ENCODE measurements at places on chromosomes 7 and 10.

- no peak for DNase-seq
Measured at GRCh38 chr10:43576062-43576461, 1.6 kb upstream of the ZNF239 start.

DNA sequence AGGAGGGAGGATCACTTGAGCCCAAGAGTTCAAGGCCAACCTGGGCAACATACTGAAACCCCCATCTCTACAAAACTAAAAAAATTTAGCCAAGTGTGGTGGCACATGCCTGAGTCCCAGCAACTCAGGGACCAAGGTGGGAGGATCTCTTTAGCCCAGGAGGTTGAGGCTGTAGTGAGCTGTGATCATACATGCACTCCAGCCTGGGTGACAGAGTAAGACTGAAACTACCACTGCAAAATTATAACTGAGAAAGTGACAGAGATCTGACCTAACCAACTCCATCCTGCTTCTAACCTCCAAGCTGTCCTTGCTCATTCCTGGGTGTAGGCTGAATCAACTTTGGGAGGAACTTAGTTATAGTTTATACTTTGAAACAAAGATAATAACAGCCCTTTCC lies 59.4 kb downstream of the HTR7 start:
- DNase-seq, result no peak

GRCh38 chr10:24597426-24597825 lies 126.3 kb downstream of the ARHGAP21 start:
- DNase-seq, result no peak

GRCh38 chr10:101897633-101898032 lies 54.0 kb upstream of the KCNIP2 start:
- DNase-seq, result no peak

- no peak for DNase-seq
Measured at GRCh38 chr10:131855461-131856401, 45.1 kb upstream of the PPP2R2D start.

DNA sequence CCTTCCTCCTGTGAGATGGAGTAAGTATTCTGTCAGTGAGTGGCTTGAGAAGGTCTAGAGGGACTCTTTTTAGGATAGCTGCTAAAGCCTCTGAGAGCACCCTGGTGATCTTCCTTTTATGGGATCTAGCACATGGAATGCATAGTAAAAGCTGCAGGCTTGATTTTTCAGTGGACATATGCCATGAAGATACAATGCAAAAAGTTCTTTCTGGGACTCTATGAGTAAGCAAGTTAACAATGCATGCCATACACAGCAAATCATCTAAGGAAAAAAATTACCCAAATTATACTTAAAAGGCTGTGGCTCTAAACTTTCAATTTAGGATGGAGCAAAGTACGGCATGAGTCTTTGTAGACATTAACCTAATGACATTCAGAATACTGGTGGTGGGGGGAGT lies 154.5 kb downstream of the SGMS1 start:
- no peak for DNase-seq

GRCh38 chr7:41777894-41778596 lies 75.2 kb upstream of the INHBA start:
- DNase-seq, result no peak

- DNase-seq, result no peak
Measured at GRCh38 chr10:70803775-70804420, 11.8 kb upstream of the SGPL1 start.

DNA sequence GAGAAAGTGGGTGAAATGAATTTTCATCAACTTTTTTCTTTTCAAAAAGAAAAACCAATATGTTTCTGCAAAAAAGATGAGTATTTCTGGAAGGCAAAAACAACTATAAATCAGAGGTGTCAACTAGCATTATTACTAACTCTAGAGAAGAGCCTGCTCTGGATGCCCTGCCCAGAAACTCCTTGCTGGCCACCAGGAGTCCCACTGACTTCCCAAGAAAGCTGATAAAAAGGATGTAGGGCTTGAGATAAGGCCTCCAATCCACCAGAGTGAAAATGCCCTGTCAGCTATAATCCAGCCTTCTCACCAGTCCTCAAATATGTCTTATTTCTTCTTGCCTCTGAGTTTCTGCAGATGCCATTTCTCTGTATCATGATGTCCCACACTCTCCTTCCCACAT lies 16.7 kb upstream of the FZD1 start:
- DNase-seq, result no peak

- DNase-seq, result no peak
Measured at GRCh38 chr10:43692051-43692825, 43.6 kb upstream of the ZNF32 start.

GRCh38 chr10:11245510-11245909 lies 227.8 kb downstream of the CELF2 start:
- DNase-seq, result no peak

DNA sequence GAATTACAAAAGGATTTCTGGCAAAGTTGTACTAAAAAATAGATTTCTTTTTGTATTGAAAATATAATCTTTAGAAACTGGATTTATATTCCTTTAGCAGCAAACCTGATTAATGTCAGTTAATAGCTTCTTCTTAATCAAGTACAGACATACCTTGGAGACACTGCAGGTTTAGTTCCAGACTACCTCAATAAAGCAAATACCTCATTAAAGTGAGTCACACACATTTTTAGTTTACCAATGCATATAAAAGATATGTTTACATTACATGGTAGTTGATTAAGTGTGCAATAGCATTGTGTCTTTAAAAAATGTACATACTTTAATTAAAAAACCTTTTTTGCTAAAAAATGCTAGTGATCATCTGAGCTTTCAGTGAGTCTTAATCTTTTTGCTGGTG lies 215.0 kb downstream of the BICC1 start:
- DNase-seq, result no peak

DNA sequence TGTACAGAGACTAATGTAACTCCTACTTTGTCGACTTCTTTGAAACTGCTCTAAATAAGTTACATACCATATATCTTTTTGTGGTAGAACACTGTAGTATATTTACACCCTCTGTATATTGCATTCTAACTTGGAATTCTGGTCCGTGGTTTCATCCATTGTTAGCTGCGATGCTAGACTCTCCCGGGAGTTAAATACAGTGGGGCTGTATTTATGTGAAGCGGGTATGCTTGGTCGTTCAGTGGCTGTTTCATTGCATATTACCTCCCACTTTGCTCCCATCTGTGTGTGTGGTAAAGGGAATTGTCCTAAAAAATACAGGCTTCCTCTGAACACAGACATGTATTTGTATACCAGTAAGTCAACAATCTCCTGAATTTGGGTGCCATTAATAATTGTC lies 231.1 kb downstream of the SLC25A13 start:
- no peak for DNase-seq

- DNase-seq, result no peak
Measured at GRCh38 chr7:46607176-46607575, 686.1 kb upstream of the IGFBP3 start.

GRCh38 chr10:29691564-29692072 lies 56.8 kb upstream of the SVIL start:
- DNase-seq, result no peak

DNA sequence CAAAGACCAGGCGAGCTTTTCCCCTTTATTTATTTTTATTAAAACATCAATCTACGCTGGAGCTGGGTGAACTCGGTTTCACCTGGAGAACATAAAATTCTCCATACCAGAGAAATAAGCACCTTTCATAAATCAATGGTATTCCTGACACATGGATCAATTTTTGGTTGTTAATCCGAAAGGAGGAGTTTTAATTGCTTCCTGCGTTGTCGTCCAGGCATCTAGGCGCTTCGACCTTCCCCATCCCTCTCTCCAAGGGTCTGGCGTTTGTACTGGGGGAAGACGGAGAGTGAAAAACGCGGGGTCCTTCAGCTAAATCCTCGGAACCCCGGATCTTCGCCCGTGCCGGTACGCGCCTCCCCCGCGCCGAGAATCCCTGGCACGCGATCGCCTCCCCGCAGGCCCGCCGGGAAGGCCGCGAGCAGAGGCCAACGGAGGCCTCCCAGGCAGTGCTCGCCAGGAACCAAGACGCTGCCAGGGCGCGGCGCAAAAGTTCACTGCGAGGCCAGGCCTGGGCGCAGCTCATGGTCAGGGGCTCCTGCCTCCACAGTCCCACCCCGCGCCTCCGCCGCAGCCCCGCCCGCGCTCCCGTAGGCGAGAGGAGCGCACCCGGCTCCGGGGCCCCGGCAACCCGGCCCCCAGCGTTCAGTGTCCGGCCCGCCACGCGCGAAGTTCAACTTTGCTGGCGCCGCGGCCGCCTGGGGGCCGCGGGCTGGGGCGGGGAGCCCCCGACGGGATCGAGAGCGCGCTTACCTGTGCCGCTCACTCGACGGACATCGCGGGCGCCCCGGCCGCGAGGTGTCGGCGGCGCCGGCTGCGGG lies 8.3 kb upstream of the EBF3 start:
- DNase-seq, result no peak

DNA sequence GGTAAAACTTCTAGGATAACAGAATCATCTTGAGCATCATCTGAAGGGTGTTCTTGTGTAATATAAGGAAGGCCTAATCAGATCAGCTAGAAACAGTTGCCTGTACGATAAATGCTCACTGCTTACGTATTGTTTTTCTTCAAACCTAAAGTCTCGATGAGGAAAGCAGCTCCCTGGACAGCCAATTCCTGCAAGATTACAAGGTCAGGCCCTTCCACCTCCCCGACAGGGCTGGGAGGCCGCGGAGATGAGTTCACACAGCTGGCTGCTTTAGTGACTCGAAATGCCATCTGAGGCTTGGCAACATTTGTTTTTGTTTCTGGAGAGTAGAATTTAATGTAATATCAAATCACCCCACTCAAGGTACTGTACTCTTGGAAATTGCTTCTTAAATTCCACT lies 95.1 kb upstream of the PFKP start:
- DNase-seq, result no peak

- no peak for DNase-seq
Measured at GRCh38 chr10:61897671-61898434, 3.6 kb upstream of the ARID5B start.

GRCh38 chr10:49163741-49164140 lies 24.4 kb downstream of the TMEM273 start:
- DNase-seq, result no peak

DNA sequence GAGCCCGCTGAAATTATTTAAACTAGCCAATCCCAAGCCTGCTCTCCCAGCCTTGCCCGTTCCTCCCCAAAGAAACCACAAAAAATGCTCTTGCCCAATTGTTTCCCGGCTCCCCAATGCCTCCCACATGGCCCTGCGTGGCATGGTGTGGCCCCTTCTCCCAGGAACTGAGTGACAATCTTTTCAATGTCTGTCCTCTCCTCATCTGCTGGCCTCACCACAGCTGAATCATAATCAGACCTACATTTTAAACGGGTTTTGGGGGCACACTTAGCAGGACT lies 201.5 kb downstream of the PRPF18 start:
- no peak for DNase-seq

- no peak for DNase-seq
Measured at GRCh38 chr10:12637649-12638048, 288.3 kb downstream of the CAMK1D start.

DNA sequence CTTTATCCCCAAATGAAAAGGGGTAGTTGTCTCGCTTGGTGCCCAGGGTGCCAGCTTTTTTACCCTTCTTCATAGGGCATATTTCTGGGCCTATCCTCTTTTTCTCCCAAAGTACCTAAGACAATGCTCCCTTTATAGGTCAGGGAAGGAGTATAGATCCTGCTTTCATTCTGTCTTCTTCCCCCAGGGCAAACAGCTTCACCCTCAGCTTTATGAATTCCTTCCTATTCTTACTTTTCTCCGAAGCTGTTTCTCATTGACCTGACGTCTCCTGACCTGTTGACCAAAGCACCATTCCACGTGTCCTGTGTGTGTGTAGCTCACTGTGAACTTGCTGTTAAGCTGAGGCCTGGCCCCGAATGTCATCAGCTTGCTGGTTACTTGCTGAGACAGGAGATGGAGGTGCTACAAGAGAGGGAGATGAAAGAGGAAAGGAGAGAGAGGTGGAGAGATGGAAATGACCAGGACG lies 48.9 kb downstream of the PYROXD2 start:
- DNase-seq, result no peak

GRCh38 chr7:134826105-134826504 lies 46.7 kb downstream of the CALD1 start:
- no peak for DNase-seq

GRCh38 chr10:76306856-76307255 lies 875.4 kb downstream of the LRMDA start:
- DNase-seq, result no peak

GRCh38 chr7:21253740-21254687 lies 173.9 kb upstream of the SP4 start:
- DNase-seq, result no peak

DNA sequence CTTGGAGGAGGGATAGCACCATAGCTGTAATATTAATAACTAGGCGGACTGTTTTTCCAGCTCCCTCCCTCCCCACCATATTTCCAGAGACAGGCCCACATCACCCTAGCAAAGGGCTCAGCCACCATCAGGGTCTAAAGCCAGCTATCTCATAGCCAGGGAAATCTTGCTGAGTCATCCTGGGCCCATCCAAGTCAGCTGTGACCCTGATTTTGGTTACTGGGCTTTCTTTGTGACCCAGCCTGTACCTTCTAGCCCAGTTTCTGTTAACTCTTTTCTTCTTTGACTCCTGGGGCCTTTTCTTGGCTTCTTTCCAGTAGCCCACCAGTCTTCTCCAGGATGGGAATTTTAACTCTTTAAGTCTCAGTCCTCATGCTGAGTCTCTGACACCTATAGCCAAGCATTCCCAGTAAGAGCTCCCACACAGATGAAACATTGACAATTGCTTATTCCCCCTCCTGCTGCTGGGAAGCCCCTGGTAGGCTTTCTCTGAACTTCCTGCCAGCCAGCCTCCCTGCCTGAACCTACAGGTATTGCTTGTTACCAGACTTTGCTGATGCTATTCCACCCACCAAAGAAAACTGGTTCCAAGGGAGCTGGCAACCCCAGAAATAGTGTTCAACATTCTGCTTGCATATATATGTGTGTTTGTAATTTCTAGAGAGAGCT lies 34.8 kb upstream of the ADO start:
- DNase-seq, result no peak

DNA sequence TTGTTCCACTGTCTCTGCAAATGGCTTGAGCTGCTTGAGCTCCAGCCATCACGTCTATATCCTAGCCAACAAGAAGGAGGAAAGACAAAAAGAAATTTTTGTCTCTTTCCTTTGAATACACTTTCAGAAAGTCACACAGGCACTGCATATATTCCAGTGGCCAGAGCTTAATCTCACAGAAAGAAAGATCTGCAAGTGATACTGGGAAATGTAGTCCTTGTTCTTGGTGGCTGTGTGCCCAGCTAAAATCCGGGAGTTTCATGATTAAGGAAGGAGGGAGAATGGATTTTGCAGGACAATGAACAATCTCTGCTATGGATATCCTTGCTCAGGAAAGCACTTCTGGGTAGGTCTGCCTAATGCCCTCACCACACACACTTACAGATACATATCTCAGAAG lies 19.5 kb upstream of the DLG5 start:
- no peak for DNase-seq

- no peak for DNase-seq
Measured at GRCh38 chr10:1624240-1624639, 113.1 kb downstream of the ADARB2 start.

DNA sequence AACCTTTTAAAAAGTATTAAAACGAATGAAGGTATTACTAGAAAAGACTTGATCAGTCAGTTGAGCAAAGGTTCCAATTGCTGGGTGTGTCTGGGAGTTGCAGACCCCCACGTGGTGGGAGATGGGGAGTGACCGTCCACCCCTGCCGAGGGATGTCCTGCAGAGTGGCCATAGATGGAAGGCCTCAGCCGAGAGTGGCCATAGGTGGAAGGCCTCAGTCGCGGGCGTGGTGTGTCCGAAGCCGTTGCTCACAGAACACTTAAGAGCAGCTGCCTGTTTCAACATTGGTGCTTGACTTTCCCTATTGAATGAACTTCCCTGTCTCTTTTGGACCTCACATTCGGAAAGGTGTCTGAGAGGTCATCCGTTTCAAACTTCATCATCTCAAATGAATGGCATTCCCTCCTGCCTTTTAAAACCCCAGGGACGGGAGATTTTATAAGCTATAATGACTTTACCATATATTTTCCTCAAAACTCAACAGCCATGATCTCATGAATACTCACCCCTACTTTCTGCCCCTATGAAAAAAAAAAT lies 69.4 kb downstream of the CAMK1D start:
- DNase-seq, result no peak

All from stimulated activated CD4-positive, alpha-beta T cell treated with anti-CD3 and anti-CD28 coated beads, Interleukin-1b, Interleukin-23, amount 100 ng/mL, for 24 hours (primary cell).